NCI-H446 (cell line): ENCODE measurements at places on chromosomes 7 and 10.

- no peak for DNase-seq
Observed at GRCh38 chr7:63899691-63900393, 98.8 kb upstream of the ZNF722 start.

DNA sequence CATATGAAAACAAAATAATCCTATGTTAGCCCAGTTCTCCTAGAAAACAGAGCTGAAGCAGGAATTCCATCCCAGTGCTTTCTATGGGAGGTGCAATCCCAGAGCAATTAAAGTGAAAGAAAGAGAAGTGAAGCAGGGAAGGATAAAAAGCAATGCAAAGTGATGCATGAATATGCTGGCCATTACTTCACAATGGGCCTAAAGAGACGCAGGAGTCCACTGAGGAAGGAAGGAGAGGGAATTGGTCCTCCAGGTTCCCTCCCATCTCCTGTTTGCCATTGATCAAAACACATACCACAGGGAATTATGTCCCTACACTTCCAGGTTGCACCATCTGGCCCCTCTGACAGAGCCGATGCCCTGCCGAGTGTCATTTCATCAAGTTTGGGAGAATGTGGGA lies 392.2 kb upstream of the NFE2L3 start:
- no peak for DNase-seq

- DNase-seq = no peak
Observed at GRCh38 chr10:70405037-70405824, 1.3 kb downstream of the EIF4EBP2 start.

- no peak for DNase-seq
Observed at GRCh38 chr10:78188446-78188845, 154.8 kb downstream of the RPS24 start.

DNA sequence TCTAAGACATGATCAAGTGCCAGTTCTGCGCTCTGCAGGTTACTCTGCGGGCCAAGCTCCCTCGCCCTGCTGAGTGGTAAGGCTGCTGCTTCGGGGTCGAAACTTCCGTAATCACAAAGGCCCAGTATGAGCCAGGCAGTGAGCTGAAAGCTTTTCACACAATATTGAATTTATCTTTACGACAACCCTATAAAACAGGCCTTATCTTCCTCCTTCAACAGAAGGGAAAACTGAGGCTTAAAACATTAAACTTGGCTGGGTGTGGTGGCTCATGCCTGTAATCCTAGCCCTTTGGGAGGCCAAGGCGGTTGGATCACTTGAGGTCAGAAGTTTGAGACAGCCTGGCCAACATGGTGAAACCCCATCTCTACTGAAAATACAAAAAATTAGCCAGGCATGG lies 83.3 kb downstream of the FAM107B start:
- DNase-seq = no peak

- DNase-seq = no peak
Observed at GRCh38 chr7:34207810-34208209, 302.5 kb downstream of the BMPER start.

GRCh38 chr7:30815388-30815854 lies 44.2 kb downstream of the MINDY4 start:
- DNase-seq = no peak

DNA sequence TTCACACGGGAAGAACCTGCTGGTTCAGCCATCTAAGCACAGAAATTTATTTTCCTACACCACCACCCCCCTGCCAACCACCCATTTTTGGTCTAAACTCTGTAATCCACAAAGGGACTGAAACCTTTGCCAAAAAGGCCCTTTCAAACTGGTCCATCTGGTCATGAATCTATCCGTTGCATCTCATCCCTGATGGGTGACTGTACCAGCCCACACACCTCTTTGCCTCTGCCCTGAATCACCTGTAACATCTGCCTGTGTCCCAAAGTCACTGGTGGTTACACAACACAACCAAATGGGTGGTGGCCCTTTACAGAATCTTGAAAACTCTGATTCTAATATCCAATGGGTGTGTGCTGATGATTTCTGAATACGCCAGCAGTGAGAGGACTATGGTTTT lies 503.4 kb downstream of the PARD3 start:
- no peak for DNase-seq

- no peak for DNase-seq
Observed at GRCh38 chr7:10156972-10157371, 816.7 kb upstream of the PHF14 start.

GRCh38 chr7:109582211-109582610 lies 1012.5 kb downstream of the DNAJB9 start:
- peak; percentile 1 for DNase-seq
